ENCODE measurements at places on chromosomes 5 and 9.

- DNase-seq: no peak
Measured at GRCh38 chr5:146291421-146292074, 47.1 kb upstream of the POU4F3 start.

DNA sequence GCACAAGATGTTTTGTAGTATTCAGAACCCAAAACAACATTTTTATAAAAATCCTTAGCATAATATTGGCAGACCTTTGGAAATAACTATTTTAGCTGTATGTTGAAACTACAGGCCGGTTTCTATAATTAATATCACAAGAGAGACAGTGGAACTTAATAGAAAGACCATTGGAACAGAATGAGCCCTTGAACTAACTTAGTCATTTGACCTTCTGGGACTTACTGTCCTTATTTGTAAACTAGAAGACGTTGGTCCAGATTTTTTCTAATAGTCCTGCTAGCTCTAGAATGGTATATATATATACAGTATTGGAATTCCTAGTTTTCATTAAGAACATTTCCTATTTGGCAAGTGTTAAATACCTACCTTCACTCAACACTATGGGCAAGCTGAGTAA, 69.5 kb upstream of the ALDH1A1 start:
- DNase-seq: no peak

DNA sequence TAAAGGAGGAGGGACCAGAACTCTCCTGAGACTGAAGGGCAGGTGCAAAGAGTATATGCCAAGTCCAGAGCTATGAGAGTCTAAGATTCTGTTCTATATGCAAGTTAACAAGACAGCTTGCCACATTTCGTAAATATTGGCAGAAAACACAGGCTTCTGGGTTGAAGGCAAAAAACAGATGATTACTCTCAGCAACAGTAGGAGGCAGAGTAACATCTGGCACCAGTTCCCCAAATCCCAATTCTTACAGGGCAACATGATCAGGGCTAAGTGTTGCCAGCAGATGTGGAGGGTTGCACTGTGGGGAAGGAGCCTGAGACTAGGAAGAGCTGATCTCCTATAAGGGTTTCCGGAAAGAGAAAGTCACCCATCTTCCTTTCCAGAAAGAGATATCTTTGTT, 179.4 kb downstream of the PJA2 start:
- DNase-seq: no peak

GRCh38 chr9:126755317-126755875, 49.4 kb upstream of the ZBTB43 start:
- no peak for DNase-seq

GRCh38 chr9:111030492-111030891, 7.8 kb downstream of the LPAR1 start:
- DNase-seq: no peak

DNA sequence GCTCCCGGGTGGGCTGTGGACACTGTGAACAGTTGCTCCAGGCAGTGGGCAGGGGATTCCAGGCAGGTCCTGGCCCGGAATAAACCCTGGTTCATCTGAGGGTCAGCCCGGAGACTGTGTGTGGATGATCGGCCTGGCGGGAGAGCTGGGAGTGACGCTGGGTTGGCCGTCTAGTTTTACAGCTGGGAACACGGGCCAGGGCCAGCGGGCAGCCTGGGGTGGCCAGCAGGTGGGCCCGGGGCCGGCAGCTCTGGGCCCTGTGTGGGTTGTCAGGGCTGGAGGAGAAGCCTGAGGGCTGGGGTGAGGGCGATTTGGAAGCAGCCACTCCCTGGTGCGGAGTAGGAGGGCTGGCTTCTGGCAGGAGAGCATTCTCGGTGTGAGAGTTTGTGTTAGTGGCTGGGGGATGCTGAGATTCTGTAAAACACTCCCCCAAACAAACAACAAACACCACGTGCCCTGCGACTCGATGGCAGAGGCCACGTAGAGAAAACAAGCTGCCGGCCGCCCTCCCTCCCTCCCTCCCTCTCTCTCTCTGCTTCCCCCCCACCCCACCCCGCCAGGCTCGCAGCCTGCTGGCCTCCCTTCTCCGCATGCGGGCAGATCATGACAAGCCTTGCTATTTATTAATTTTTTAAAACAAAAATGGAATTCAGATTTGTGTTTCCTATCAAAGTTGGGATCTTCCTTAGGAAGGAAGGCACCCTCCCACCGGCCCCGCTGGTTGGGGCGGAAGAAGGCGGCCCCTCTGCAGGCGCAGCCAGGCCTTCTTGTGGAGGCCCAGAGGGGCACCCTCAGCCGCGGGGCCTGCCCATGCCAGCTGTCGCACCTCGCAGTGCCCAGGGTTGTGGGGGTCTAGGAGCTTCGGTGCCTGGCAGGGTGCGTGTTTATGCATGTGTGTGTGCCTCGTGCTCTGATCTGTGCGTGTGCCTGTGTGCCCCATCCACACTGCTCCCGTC, 49.5 kb downstream of the RXRA start:
- no peak for DNase-seq

DNA sequence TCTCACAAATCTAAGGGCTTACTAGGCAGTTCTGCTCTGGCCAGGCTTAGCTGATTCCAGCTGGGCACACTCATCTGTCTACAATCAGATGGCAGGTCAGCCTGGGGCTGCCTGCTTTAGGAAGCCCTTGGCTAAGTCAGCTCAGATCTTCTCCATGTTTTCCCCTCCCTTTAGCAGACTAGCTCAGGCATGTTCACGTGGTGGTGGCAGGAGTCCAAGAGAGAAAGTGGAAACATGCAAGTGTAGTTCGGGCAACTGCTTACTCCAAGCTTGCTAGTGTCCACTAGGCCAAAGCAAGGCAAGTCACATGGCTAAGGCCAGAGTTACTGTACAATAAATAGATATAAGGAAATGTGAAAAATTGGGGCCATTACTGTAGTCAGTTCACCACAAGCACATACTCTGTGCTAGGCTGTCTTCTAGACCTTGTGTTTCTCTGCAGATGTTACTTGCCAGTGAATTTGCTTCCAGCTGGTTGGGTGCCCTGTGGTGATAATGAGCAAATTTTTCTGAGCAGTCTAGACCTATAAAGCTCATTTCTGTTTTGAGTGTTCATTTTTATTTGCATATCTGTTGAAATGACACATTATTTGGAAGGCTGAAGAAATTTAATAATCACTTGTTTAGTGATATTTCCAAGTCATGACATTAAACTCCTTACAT, 38.3 kb downstream of the RECK start:
- no peak for DNase-seq

- no peak for DNase-seq
Measured at GRCh38 chr9:36207546-36208012, 16.9 kb downstream of the CLTA start.

GRCh38 chr5:64947031-64947430, 178.3 kb downstream of the CWC27 start:
- no peak for DNase-seq

GRCh38 chr9:124475868-124476690, 25.8 kb downstream of the ADGRD2 start:
- no peak for DNase-seq

GRCh38 chr5:35884773-35885172, 28.1 kb downstream of the IL7R start:
- no peak for DNase-seq

DNA sequence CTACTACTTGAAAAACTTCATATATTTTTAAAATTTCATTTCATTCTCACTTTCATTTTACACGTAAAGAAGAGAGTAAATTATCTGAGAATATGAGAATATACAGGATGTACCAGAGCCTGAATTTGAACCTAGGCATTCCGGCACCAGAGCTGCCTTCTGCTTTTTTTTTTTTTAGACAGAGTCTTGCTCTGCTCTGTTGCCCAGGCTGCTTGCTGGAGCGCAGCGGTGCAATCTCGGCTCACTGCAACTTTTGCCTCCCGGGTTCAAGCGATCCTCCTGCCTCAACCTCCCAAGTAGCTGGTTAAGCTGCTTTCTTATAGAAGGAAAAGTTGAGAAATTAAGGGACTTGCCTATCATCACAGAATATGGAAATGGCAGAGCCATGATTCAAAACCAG, 540.1 kb downstream of the EBF1 start:
- DNase-seq: no peak

DNA sequence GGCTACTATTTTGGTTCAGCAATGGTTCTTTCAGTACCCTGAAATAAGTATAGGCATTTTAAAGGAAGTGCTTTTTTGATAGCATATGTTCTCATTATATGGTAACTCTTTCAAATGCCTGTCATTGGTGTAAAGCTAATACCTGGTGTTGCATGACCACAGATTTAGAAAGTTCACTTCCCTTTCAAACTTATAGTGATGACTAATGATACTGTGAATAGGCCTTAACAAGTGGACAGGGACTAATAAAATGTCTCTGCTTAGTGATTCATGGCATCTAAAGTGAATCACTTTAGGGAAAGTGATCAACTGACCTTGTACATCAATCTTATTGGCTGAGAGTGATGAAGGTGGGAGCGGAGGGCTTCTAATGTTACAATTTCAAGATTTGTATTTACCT, 21.6 kb downstream of the MRPL22 start:
- no peak for DNase-seq

DNA sequence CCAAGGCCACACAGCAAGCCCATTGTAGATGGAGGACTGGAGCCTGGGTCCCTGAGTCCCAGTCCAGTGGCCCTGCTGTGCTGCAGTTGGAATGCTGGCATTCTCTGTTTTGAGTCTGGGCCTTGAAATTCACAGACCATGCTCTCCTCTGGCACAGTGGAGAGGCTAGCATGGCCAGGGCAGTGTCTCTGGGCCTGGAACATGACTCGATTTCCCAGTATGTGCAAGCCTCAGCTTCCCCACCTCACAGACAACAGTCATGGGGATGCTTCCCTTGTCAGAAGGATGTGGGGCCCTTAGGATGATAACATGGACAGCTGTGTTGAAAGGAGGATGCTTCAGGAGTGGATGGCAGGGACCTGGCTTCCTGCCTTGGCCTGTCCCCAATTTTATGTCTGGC, 91.2 kb downstream of the AMBP start:
- DNase-seq: no peak

DNA sequence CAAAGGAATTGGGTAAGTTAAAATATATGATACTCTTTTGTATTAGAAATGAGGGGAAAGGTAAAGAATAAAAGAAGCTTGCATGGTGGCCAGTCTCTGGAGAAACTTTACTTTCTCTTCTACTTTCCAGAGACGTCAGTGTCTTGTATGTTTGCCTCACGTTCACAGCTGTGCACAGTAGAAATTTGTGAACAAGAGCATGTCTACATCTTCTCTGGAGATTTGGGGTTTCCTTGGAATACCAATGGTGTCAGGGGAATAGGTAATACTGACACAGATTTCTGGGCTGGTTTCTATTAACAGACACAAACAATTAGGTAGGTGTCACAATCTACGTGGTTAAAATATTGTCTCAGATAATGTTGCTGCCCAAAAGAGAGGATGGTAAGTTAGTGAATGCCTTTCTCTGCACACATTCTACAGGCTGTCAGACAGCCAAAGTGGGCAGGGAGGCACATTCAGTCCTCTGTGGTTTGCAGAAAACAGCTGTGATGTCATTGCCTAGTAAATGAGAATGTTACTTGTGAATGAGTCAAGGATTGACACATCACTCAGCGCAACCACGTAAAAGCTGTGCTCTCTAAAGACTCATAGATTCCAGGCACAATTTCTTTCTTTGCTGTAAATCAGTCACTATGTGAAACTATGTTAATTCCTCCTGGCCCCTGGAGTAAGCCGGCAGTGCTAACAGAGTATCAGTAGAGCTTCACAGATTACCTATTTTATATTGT, 397.1 kb downstream of the MAN2A1 start:
- no peak for DNase-seq

- DNase-seq: no peak
Measured at GRCh38 chr9:128798896-128799295, 11.8 kb downstream of the TBC1D13 start.

- no peak for DNase-seq
Measured at GRCh38 chr5:83199126-83199525, 121.8 kb downstream of the XRCC4 start.

DNA sequence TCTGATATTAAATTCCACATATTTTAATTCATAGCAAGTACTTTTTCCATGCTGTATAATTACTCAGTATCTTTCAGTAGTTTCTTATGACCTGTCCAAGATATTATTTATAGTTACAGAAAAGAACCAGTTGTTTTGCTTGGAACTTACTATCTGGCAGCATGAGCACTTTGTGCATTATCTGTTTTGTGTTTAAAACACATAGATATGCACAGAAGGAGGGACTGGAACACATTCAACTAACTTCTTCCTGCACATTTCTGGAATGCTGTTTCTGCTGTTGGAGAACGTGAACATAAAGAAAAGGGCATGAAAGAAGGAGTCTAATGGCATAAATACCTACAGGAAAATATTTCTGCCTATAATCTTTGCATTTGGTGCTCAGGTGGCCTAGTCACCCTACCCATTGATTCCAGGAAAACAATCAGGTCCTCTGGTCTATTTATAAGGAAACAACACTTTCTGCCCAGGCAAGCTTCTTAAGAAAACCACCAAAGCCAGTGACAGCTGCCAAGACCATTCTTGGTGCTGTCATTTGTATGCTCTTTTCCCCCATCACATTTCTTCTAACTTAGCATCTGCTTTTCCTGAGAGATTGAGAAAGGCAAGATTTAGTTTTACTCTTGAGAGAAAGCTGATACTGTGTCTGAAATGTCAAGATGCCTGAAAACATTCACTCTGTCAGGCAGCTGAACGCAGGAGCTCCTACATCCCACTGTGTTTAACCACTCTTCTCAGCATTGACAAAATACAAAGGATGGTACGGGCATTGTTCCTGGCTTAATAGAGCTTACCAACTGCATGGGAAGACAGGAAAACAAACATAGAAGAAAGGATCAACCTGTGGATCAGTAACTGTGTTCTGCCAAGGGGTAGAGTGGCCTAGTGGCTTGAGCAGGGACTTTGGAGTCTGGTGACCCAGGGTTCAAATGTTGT, 40.3 kb downstream of the RAB3C start:
- DNase-seq: no peak

Measured in activated CD4-positive, CD25-positive, alpha-beta regulatory T cell treated with anti-CD3 and anti-CD28 coated beads, Interleukin-2, amount 50 U/mL, for 16 hours (primary cell).